ENCODE measurements at places on chromosomes 7 and 10. TPM values are rescaled to one million over a fixed set of nuclear protein-coding genes. Genes with fewer than 3 reads are reported as not detected.

SEMA3E gene
- 4.9 TPM for total RNA-seq

FANK1 gene
- total RNA-seq = 16.8 TPM

AGR2 gene
- 248 TPM for total RNA-seq

LRRD1 gene
- total RNA-seq = 0.06 TPM

NEUROG3 gene
- total RNA-seq = not detected

PLPP4 gene
- total RNA-seq = 0.18 TPM

HYAL4 gene
- total RNA-seq = 0.74 TPM

GRCh38 chr10:85795460-85795859, 571.1 kb downstream of the GRID1 start:
- DNase-seq = no peak

GRCh38 chr7:30172451-30172850, 37.7 kb downstream of the MTURN start:
- DNase-seq = no peak

- DNase-seq = no peak
These were observed 18.5 kb downstream of the ZC3HC1 start for GRCh38 chr7:130032698-130033097.

DNA sequence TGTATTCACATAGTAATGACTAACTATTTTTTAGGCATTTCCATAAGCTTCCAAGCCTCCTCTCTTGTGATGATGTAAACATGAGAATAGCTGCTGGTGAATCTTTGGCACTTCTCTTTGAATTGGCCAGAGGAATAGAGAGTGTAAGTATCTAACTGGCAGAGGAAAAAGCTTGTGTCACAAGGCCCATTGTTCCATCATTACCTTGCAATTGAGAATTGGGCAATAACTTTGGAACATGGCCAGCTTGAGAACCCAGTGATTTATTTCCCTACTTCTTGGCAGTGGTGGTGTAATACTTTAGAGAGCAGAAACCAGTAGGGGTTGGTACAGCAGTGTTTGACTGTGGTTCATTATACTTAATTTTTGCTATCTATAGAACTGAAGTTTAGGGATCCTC, 12.0 kb downstream of the IFRD1 start:
- DNase-seq = peak; percentile 60

- DNase-seq = no peak
These were observed 27.6 kb upstream of the PIK3AP1 start for GRCh38 chr10:96747734-96748550.

- DNase-seq = no peak
These were observed 606.2 kb downstream of the LRMDA start for GRCh38 chr10:76037531-76038155.

- DNase-seq = no peak
These were observed 70.6 kb upstream of the MET start for GRCh38 chr7:116601426-116601825.

DNA sequence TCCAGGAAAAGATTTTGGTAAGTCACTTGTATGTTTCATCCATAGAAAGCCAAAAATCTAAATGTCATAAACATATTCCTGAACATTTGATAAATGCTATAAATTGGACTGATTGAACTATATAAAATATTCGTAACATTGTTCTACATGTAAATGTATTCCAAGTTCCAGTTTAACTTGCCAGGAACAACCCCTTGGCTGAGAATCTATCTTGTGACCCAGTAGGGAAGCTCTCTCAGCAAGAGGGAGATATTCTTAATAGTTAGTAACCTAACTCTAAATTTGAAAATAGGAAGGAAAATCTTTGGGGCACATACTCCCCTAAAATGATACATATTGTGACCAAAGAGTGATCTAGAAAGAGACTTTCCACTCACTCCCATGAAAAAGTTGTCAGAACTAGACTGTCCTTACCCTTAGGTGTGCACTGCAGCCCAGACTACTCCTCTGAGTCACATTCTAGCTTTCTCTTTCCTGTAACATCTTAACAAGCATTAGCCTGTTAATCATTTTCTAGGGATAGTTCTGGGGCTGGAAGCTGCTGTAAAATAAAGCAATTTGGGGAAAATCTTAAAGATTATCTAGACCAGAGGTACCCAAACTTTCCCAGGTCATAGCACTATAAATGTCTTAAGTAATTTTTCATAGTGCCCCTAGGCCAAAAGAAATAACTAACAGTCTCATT, 73.7 kb upstream of the SKAP2 start:
- no peak for DNase-seq

DNA sequence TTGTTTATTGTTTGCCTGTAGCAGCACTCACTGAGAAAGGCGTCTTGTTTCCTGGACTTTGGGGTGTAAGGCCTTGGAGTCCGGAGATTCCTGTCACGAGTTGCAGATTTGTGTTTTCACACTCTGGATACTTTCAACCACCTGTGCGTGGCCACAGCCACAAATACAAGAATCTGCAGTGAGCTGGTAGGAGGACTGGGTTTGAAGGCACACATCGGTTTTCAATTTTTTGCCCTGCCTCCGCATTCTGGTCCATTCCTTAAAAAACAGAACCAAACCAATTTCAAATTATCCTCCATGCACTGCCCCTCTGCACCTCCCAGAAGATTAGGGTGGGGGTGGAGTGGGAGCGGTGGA, 619 bp downstream of the EXOC4 start:
- DNase-seq = peak; percentile 12

DNA sequence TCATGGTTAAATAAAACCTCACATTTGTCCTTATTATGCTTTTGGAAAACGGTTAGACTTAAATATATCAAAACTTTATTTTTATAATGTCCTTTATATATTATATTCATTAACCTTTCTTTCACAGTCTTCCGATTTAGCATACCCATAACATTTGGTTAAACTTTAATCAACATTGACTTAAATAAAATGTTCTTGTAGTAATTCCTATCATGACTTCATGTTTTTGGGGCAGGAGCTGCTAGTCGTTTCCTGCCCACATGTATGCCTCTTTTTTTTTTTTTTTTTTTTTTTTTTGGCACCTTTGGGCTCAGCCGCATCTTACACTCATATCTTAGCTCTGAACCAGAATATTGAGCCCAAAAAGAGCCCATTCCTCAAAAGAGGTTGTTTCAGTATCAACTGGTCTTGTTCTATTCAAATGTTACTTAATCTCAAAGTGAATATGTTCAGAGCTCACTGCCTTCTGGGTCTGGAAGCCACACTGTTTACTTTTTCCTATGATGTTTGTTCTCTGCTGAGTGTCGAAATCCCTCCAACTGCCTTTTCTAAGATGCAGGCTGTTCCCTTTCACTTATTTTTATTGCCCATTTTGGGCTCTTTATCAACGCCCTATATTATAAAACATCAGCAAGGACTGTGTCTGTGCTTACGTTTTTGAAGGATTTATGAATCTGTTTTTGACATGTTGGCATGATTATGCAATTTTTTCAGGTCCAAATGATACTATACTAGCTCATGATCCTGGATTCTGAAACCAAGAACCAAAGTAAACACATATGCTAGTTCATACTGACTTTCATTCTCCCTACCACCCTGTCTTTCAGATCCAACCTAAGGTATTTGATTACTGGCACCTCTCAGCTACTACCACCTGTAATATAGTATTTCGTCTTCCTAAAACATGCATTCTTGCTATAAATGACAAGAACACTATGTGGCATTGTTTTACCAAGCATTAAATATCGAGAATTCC, 914.4 kb downstream of the PCDH15 start:
- no peak for DNase-seq

GRCh38 chr7:152177681-152178404, 152.4 kb downstream of the GALNT11 start:
- DNase-seq = no peak

- peak; percentile 19 for DNase-seq
These were observed 74.7 kb downstream of the FRMPD2 start for GRCh38 chr10:48199580-48200377.

- no peak for DNase-seq
These were observed 45.2 kb downstream of the MTERF1 start for GRCh38 chr7:91835091-91835825.

Data from lung (tissue), 17 donors.